Suprapubic skin (tissue), 4 donors: ENCODE measurements at places on chromosomes 13 and 19. TPM values are rescaled to one million over a fixed set of nuclear protein-coding genes. Genes with fewer than 3 reads are reported as not detected.

DNA sequence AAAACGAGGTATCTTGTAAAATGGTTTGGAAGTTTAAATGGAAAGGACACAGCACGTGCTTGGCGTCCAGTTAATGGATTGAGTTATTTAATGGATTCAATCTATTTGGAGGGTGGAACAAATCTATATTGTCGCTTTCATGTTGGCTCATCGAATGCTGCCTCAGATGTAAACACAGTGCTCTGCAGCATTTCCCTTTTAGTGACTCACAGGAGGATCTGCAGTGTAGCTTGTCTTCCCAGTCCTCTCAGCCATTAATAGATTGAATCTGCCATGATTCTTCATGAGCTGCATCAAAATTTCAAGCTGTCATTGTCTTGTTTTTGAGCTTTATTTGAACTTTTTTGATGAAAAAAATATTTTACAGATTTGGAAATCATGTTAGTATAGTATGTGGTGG is 44.7 kb downstream of the DHRS12 start:
- peaks cover 9% of the 10 kb centered on the region for H3K4me1 ChIP-seq
- no peak overlapping the region for H3K4me3 ChIP-seq
- DNase-seq = no peak

DNA sequence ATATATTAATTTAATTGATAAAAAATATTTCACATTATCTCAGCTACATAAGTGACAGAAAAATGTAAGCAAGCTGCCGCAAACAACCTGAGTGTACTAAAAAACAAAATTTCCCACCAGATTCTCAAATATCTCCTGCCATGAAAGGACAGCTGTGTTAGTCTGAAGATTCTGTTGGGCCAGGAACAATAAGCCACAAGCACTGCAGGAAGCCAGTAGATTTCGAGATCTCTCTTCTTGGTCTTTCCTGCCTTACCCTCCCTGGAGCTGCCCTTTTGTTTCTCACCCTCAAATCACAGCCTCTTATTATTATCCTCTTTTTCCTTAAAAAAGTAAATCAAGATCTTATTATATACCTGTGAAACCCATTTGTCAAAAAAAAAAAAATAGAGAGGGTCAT is 165.6 kb downstream of the EFNB2 start:
- H3K4me1 ChIP-seq = peaks cover 3% of the 10 kb centered on the region
- H3K27ac ChIP-seq = no peak overlapping the region
- DNase-seq = no peak
- H3K36me3 ChIP-seq = no peaks in the 10 kb centered on the region

- H3K4me1 ChIP-seq = no peaks in the 10 kb centered on the region
- no peaks in the 10 kb centered on the region for H3K36me3 ChIP-seq
- H3K4me3 ChIP-seq = no peak overlapping the region
These were observed 131.9 kb upstream of the IRS2 start for GRCh38 chr13:109918179-109918711.

DNA sequence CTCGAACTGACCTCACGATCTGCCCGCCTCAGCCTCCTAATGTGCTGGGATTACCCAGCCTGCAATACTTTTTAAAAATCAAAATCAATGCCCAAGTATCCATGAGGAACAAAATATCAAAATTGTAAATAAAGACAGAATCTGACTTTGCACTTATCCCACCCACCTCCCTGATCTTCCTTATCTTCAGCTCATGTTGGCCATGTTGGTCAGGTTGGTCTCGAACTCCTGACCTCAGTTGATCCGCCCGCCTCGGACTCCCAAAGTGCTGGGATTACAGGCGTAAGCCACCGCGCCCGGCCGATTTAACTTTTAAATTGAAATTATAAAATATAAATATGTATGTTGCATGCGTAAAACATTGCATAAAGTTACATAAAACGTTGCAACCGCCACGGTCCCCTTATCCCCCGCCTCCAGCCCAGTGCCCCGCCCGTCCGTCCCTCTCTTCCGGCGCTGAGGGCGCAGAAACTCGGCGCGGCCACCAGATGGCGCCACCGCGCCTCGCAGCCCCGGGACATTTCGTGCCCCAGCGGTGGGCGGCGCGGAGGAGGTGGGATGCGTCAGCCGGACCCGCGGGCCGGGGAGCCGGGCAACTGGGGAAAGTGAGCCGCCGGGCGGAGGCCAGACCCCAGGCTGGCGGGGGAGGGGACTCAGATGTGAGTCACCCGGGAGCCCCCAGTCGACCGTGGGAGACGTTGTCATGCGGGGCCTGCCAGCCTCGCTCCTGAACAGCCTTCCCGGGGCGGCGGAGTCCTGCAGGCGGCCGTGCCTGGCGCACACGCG is 1.5 kb upstream of the GADD45B start:
- H3K36me3 ChIP-seq = peaks cover 11% of the 10 kb centered on the region
- H3K4me3 ChIP-seq = peak overlapping the region; percentile 89
- peak; percentile 93 for DNase-seq
- peak overlapping the region; percentile 85 for H3K27ac ChIP-seq
- no peaks in the 10 kb centered on the region for H3K27me3 ChIP-seq
- peaks cover 36% of the 10 kb centered on the region for H3K4me1 ChIP-seq

- H3K36me3 ChIP-seq = peaks cover 15% of the 10 kb centered on the region
- no peaks in the 10 kb centered on the region for H3K27me3 ChIP-seq
- H3K4me1 ChIP-seq = no peaks in the 10 kb centered on the region
- DNase-seq = no peak
- no peak overlapping the region for H3K27ac ChIP-seq
- H3K4me3 ChIP-seq = no peak overlapping the region
These were observed 15.0 kb downstream of the ZNF114 start for GRCh38 chr19:48284896-48285295.

GRCh38 chr19:6503407-6504201 is 1.5 kb upstream of the TUBB4A start:
- H3K36me3 ChIP-seq = no peaks in the 10 kb centered on the region
- DNase-seq = no peak
- no peak overlapping the region for H3K4me3 ChIP-seq
- peaks cover 45% of the 10 kb centered on the region for H3K27me3 ChIP-seq
- H3K27ac ChIP-seq = no peak overlapping the region

GRCh38 chr13:43908156-43909126 is 28.7 kb downstream of the LACC1 start:
- H3K27ac ChIP-seq = no peak overlapping the region
- H3K27me3 ChIP-seq = no peaks in the 10 kb centered on the region
- no peak overlapping the region for H3K4me3 ChIP-seq

- peak overlapping the region; percentile 68 for H3K4me3 ChIP-seq
- no peaks in the 10 kb centered on the region for H3K36me3 ChIP-seq
- peaks cover 23% of the 10 kb centered on the region for H3K27me3 ChIP-seq
- no peak for DNase-seq
- peaks cover 24% of the 10 kb centered on the region for H3K4me1 ChIP-seq
- H3K27ac ChIP-seq = no peak overlapping the region
These were observed 30.8 kb downstream of the CCNE1 start for GRCh38 chr19:29842471-29843179.

GRCh38 chr19:3880471-3881271 is at the start of gene ATCAY:
ATCAY (plus strand) TSS chr19:3880685; CDS start chr19:3885768, 5,083 bp downstream.
- peaks cover 3% of the 10 kb centered on the region for H3K4me1 ChIP-seq
- no peaks in the 10 kb centered on the region for H3K36me3 ChIP-seq
- no peak within 1 kb of the TSS for H3K4me3 ChIP-seq
- no peak within 1 kb of the TSS for H3K27ac ChIP-seq

- peak overlapping the region; percentile 89 for H3K27ac ChIP-seq
- peaks cover 74% of the 10 kb centered on the region for H3K4me1 ChIP-seq
- no peak for DNase-seq
- H3K27me3 ChIP-seq = no peaks in the 10 kb centered on the region
- peak overlapping the region; percentile 80 for H3K4me3 ChIP-seq
These were observed 3.2 kb downstream of the CEBPA start for GRCh38 chr19:33299051-33299688.

GRCh38 chr13:59950266-59950665 is 213.5 kb downstream of the DIAPH3 start:
- H3K4me1 ChIP-seq = no peaks in the 10 kb centered on the region

DNA sequence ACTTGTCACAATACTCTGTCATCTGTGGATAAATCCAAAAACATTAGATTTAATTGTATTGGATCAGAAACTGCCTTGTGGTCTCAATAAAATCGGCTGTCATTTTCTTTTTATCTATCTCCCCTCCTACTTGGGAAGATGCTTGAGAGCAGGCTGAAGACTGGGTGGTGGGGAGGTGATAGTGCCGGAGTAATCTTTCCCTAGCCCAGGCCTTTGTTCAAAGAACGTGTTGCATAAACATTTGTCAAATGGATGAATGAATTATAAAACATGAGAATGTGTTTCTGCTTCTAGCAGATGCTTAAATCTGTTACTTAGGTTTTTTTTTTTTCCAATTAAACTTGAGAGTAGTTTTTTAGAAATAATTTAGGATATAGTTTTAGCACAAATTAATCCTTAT is 49.9 kb downstream of the DNAJC3 start:
- no peaks in the 10 kb centered on the region for H3K27me3 ChIP-seq
- no peak overlapping the region for H3K27ac ChIP-seq
- H3K4me3 ChIP-seq = no peak overlapping the region
- no peak for DNase-seq

- no peak overlapping the region for H3K27ac ChIP-seq
- no peak overlapping the region for H3K4me3 ChIP-seq
- no peak for DNase-seq
- no peaks in the 10 kb centered on the region for H3K27me3 ChIP-seq
These were observed 512.8 kb downstream of the LMO7 start for GRCh38 chr13:76148926-76149325.

DNA sequence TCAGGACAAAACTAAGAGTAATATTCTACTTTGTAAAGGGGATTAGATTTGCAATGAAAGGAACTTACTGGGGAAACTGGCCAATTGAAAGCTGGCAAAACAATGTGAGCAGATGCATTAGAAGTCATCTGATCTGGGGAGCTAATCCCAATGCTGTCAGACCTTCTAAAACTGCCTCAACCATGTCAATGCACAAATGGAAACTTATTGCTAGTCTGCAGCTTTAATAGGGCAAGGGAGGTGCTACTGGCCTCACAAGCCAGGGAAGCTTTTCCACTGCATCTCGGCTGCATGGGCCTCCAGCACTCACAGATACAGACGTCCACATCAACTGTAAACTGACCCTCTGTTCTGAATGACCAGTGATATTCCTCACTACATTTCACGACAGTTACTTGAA is 154.2 kb downstream of the LHFPL6 start:
- H3K4me3 ChIP-seq = no peak overlapping the region
- peaks cover 14% of the 10 kb centered on the region for H3K4me1 ChIP-seq
- no peaks in the 10 kb centered on the region for H3K36me3 ChIP-seq
- H3K27ac ChIP-seq = no peak overlapping the region
- no peak for DNase-seq

- peaks cover 21% of the 10 kb centered on the region for H3K36me3 ChIP-seq
- no peaks in the 10 kb centered on the region for H3K4me1 ChIP-seq
- H3K27ac ChIP-seq = no peak overlapping the region
- DNase-seq = no peak
- no peaks in the 10 kb centered on the region for H3K27me3 ChIP-seq
- H3K4me3 ChIP-seq = no peak overlapping the region
These were observed 101.7 kb downstream of the TNFRSF19 start for GRCh38 chr13:23671897-23672296.

DNA sequence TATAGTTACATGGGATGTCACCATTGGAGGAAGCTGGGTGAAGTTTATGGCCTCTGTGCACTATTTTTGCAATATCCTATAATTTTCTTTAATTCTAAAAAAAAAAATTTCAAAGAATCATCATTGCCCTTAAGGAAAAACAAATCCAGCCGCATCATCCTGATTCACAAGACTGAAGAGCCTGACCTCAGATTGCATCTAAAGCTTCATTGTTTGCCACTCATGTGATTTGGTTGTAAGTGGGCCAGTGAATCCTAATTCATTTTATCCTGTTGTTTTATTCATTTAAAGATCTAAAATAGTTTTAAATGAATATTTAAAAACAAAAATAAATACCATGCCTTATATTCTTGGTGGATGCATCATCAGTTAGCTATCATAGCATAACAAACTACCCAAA is 504.5 kb downstream of the TBC1D4 start:
- H3K27me3 ChIP-seq = no peaks in the 10 kb centered on the region
- no peak overlapping the region for H3K27ac ChIP-seq
- DNase-seq = no peak
- no peaks in the 10 kb centered on the region for H3K36me3 ChIP-seq
- H3K4me3 ChIP-seq = no peak overlapping the region
- no peaks in the 10 kb centered on the region for H3K4me1 ChIP-seq

- DNase-seq = no peak
- H3K4me1 ChIP-seq = peaks cover 8% of the 10 kb centered on the region
- no peaks in the 10 kb centered on the region for H3K27me3 ChIP-seq
- H3K27ac ChIP-seq = no peak overlapping the region
These were observed 5.8 kb downstream of the GMIP start for GRCh38 chr19:19637523-19638251.

DNA sequence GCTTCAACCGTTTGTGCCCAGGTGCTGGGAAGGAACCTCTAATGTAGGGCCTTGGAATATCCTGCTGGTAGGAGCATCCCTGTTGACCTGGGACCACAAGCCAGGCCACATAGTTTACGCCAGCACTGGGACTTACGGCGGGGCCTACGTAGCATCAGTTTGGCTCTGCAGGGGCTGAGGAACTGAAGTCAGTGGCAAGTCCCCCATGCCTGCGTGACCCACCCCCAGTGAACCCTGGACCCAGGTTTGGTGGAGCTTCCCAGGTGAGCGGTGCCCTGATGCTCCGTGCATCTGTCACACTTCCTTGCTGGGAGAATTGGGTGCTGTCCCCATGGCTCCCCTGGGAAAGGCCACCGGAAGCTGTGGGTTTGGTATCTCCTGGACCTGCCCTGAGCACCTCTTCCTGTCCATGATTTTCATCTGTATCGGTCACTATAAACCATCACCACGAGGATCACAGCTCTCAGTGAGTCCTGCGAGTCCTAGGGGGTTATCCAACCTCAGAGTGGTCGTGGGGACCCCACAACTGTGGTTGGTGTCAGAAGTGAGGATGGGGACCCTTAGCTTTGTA is 9.9 kb downstream of the SIGLEC11 start:
- H3K27ac ChIP-seq = no peak overlapping the region
- peaks cover 5% of the 10 kb centered on the region for H3K27me3 ChIP-seq
- H3K4me3 ChIP-seq = no peak overlapping the region
- no peaks in the 10 kb centered on the region for H3K36me3 ChIP-seq
- no peak for DNase-seq
- peaks cover 17% of the 10 kb centered on the region for H3K4me1 ChIP-seq

DNA sequence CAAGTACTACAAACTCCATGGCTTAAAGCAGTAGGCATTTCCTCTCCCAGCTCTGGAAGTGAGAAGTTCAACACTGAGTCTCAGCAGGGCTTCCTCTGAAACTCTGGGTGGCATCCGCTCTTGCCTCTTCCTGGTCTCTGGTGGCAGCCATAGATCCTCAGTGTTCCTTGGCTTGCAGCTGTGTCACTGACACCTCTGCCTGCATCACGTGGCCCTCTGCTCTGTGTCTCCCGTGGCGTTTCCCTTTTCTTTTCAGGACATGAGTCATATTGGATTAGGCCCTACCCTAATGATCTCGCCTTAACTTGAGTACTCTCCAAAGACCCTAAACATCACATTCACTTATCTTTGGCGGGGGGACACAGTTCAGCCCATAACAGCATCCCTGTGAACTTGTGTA is 466.7 kb downstream of the MYO16 start:
- no peak overlapping the region for H3K4me3 ChIP-seq
- DNase-seq = no peak
- H3K27me3 ChIP-seq = no peaks in the 10 kb centered on the region
- no peaks in the 10 kb centered on the region for H3K36me3 ChIP-seq

GRCh38 chr13:109233293-109233692 is 553.1 kb downstream of the IRS2 start:
- no peak overlapping the region for H3K27ac ChIP-seq
- DNase-seq = no peak
- H3K27me3 ChIP-seq = no peaks in the 10 kb centered on the region
- peaks cover 4% of the 10 kb centered on the region for H3K4me1 ChIP-seq
- no peak overlapping the region for H3K4me3 ChIP-seq
- no peaks in the 10 kb centered on the region for H3K36me3 ChIP-seq

CCNA1 gene
- total RNA-seq = not detected

SMAD9 gene
- 0.98 TPM for total RNA-seq

ZNF439 gene
- total RNA-seq = 8.9 TPM

XPO4 gene
- total RNA-seq = 19.4 TPM

PRR36 gene
- total RNA-seq = 0.68 TPM

COX7A1 gene
- total RNA-seq = 5.6 TPM

MISP gene
- total RNA-seq = 2.0 TPM
